Gastroesophageal sphincter (tissue), 4 donors: ENCODE measurements at places on chromosomes 12 and 14. TPM values are rescaled to one million over a fixed set of nuclear protein-coding genes. Genes with fewer than 3 reads are reported as not detected.

The ATF7IP gene
- total RNA-seq: 32.0 TPM

The FAM161B gene
- 4.2 TPM for total RNA-seq

The SRRM4 gene
- total RNA-seq: not detected

The SLC22A17 gene
- total RNA-seq: 29.9 TPM

The IL23A gene
- total RNA-seq: not detected

The PLEKHG7 gene
- total RNA-seq: not detected

The DYNLL1 gene
- 188 TPM for total RNA-seq

The PTGES3 gene
- 95.3 TPM for total RNA-seq

The CLEC14A gene
- total RNA-seq: 36.7 TPM

The C12orf54 gene
- not detected for total RNA-seq

The OR11G2 gene
- not detected for total RNA-seq

The TEX22 gene
- total RNA-seq: not detected

The BHLHE41 gene
- 5.3 TPM for total RNA-seq

The GZMH gene
- not detected for total RNA-seq

The GPR135 gene
- 5.0 TPM for total RNA-seq

The KRT72 gene
- not detected for total RNA-seq

The TAS2R9 gene
- total RNA-seq: not detected

The LPAR5 gene
- total RNA-seq: 2.0 TPM

The ADSS1 gene
- 5.1 TPM for total RNA-seq

The ESYT1 gene
- total RNA-seq: 178 TPM

The ACAD10 gene
- total RNA-seq: 26.5 TPM

The DNAH10 gene
- not detected for total RNA-seq

The GAS2L3 gene
- total RNA-seq: 2.5 TPM

The LBHD2 gene
- total RNA-seq: not detected

The ATL1 gene
- total RNA-seq: 21.5 TPM

The PHETA1 gene
- total RNA-seq: 8.2 TPM

The ASCL1 gene
- not detected for total RNA-seq

The SERPINA10 gene
- not detected for total RNA-seq

The FLRT2 gene
- total RNA-seq: 19.9 TPM

The CLECL1 gene
- total RNA-seq: not detected

The CPNE8 gene
- 44.2 TPM for total RNA-seq

The ATP23 gene
- total RNA-seq: 7.2 TPM

The TBC1D30 gene
- 6.7 TPM for total RNA-seq

The KRT5 gene
- 4.6 TPM for total RNA-seq

The KLRK1 gene
- 0.85 TPM for total RNA-seq

The ERH gene
- 89.8 TPM for total RNA-seq

The CCDC38 gene
- not detected for total RNA-seq

The CERS5 gene
- total RNA-seq: 23.4 TPM

The DUSP6 gene
- 62.2 TPM for total RNA-seq
